Activated CD8-positive, alpha-beta memory T cell treated with anti-CD3 and anti-CD28 coated beads for 24 hours (primary cell): ENCODE measurements at places on chromosomes 6 and 20.

DNA sequence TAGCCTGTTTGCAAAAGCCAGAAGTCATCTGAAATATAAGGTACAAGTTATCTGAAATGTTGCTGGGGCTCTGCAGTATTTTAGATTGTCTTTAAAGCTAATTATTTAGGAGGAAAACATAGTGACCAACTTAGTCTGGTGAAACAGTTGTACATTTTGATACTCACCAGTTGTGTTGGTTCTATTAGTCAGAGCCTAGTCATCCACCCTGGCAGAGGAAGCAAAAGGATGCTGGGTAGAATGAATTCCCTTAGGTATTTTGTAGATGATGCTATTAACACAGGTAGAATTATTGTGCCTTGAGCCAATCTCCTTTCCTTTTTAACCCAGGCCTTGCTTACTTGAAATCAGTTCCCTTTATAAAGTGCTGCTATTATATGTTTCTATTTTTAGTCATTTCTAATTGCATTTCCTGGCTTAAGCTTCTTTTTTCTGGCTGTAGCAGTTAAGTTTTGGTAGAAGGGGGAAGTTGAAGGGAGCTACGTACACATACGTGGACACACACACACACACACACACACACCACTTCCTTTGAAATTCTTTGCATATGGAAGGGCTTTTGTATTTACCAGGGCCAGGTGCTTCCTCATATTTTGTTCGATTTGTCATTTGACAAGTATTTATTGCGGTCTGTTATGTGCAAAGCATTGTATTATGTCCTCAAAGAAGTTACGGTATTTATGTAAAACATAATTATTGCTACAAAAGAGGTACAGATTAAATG, 82.4 kb downstream of the RTN4IP1 start:
- no peak for DNase-seq

DNA sequence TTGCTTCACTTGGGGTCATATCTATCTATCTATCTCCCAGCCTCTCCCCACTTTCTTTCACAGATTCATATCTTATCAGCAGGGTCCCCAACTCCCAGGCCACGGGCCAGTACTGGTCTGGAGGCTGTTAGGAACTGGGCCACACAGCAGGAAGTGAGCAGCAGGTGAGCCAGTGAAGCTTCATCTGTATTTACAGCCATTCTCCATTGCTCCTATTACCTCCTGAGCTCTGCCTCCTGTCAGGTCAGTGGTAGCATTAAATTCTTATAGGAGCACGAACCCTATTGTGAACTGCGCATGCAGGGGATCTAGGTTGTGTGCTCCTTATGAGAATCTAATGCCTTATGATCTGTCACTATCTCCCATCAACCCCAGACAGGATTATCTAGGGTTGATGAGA, 14.8 kb upstream of the TAB2 start:
- no peak for DNase-seq

- no peak for DNase-seq
Observed at GRCh38 chr6:155949256-155949655, 493.6 kb upstream of the NOX3 start.

GRCh38 chr6:1949538-1949937, 295.9 kb downstream of the GMDS start:
- no peak for DNase-seq

DNA sequence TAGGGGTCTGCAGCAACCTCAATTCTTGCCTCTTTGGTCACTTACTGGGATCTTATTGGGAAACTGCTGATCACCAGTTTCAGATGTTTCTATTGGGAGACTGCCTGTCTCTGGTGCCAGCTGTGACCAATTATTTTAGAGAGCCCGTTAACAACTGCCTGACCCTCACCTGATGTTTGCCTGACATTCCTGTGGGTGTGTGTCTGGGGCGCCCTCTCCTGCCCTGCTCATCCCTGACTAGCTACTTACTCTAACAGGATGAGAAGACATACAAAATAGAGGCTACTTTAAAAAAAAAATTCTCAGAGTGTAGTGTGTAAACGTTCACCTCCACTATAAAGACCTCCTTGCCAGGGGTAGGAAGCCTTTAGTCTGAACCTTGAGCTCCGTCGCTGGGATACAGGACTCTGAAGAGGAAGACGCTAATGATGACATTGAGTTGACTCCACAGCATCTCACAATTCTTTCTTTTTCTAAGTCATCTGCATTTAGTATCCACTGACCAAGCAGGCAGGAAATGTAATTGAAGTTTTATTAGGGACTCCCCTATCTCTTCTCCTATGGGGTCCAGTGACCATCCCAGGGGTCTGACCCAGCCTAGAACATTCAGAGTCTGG, 54.6 kb upstream of the DDR1 start:
- DNase-seq: peak; percentile 65

GRCh38 chr6:142195862-142196541, 48.9 kb downstream of the VTA1 start:
- no peak for DNase-seq

DNA sequence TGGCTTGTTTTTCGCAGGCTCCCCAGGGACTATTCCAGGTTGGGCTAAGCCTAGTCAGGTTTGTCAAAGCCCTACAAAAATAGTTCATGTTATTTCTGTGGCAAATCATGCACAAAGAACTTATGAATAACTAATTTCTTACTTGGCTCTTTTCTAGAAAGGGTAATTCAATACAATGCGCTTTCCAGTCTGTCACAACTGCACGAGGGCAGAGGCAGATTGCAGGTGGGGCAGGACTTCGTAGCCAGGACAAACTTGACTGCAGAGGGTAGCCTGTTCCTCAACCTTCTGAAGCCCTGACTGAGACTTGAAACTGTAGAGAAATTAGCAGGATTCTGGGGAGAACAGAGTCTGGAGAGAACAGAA, 253.5 kb downstream of the QKI start:
- no peak for DNase-seq

DNA sequence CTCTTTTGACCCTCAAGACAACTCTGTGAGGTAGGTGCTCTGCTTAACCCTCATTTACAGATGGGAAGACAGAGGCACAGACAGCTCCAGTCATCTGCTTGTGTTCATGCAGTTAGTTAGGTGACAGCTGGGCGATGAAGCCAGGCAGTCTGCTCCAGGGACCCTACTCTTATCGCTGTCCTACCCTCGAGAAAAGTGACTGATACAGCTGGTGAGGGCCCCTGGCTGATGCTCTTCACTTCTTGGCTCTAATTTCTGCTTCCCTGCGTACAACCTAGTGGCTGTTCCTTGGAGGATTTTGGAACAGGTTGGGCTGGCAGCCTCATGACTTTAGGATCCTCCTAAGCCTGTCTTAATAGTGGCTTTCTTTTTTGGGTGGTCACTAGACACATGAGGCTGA, 9.1 kb upstream of the TJAP1 start:
- no peak for DNase-seq
